ENCODE measurements at places on chromosomes 7 and 10.

DNA sequence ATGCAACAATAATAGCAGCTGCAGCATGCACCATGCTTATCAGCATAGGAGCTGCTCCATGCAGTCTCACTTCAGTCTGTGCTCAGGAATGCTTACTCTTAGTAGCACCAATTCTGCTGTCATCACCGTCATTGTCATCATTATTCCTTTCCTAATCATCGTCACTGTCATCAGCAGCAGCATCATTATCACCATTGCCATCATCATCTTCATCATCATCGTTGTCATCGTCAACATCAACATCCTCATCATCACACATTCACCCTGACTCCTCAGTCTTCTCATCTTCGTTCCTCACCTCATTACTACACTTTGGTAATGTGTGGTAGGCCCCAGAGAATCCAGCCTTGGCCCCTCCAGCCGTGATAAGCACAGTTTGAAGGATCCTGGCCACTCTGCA lies 545.0 kb downstream of the TNS3 start:
- no peak for DNase-seq

DNA sequence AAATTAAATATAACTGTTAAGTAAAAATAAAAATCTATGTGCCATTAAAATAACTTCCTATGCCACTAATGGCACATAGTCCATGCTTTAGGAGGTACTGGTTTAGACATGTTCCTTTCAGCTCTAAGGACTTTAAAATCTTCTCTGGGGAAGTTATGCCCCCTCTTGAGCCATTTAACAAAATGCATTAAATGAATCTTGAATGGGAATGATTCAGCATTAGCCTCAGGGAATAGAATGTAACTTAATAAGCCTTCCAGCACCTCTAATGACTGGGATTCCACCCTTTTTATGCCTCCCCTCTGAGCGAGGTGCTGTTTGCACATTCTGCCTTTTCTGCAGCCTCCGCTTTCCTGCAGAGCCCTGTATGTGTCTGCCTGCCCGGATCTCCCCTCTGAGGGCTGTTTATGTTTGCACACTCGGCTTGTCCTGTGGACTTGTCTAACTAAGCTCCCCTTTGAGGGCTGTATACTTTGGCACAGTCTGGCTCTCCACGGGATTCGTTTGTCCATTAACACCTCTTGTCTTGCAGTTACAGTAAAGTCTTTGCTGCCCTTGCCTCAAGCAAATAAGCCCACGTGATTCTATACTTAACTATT lies 108.4 kb upstream of the HPS1 start:
- no peak for DNase-seq

- DNase-seq = no peak
Measured at GRCh38 chr10:95941115-95941514, 33.3 kb downstream of the CC2D2B start.

DNA sequence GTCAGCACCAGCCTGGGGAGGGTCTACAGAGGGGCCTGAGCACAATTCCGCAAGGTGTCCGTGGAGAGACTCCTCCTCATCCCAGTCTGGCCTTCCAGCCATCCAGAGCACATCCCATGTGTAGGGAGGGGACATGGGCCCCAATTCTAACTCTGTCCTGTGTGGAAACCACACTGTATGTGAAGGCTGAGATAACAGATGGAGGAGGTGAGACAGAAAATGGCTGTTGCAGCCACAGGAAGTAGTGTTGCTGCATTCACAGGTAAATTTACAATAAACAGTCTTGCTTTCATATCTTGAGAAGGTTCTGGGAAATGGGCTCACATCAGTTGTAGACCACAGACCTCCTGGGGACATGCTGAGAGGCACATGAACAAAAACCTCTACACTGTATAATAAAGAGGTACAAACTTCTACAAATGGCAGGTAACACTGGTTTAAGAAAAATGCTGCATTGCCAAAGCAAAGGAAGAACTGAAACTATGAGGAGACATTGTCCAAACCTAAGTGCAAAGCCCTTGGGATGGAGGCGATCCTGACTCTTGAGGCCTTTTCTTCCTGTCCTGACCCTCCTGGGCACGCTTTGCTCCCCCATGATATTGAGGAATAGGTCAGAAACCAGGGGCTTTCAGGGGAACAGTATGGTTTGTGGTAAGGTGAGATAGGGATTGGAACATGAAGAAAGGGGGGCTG lies 21.6 kb upstream of the GIMAP2 start:
- DNase-seq = no peak

DNA sequence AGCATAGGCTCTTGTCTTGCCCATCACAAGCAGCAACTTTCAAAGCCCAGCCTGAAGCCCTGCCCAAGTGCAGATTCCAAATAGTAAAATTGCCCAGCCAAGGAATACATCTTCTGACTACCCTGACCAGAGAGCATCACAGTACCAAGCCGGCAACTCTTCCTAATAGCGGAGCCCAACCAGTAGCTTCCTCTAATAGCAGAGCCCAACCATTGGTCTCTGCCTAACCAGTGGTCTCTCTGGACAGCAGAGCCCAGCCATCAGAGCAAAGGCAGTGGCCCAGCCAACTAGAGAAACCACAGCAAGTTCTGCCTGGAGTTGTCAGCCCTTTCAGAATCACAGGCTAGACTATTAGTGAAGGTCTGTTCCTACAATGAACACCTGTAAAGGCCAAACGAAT lies 285.6 kb downstream of the HGF start:
- peak; percentile 64 for DNase-seq

DNA sequence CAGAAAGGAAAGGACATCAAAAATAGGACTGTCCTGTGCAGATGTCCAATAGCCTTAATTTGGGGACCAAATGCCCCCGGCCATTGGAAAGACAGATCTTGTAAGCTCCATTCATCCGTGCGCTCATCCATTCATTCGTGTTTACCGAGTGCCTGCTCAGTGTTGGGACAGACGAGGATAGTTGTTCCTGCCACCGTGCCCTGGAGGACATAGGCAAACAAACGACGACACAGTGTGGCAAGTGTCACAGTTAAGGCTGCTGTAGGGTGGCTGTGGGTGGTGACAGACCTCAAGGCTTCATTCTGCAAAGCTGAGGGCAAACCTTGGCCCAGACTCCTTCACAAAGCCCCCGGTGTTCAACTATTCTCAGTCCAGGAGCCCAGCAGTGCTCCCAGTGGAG lies 27.6 kb downstream of the MKI67 start:
- no peak for DNase-seq

DNA sequence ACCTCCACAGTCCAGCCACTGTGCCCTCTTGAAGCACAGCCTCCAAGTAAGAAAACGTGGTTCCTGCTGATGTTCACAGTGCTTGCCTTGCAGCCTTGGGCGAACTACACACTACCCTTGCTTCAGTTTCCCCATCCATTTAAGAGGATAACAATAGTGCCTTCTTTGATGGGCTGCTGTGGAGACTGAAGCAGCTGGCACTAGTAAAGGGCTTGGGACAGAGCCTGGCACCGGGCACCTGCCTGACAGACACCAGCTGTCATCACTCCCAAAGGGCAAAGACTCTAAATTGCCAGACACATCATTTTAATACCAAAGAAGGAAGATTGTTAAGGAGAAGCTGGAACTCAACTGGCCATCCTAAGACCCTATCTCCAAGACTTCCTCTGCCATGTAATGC lies 3.1 kb upstream of the C10orf90 start:
- no peak for DNase-seq

DNA sequence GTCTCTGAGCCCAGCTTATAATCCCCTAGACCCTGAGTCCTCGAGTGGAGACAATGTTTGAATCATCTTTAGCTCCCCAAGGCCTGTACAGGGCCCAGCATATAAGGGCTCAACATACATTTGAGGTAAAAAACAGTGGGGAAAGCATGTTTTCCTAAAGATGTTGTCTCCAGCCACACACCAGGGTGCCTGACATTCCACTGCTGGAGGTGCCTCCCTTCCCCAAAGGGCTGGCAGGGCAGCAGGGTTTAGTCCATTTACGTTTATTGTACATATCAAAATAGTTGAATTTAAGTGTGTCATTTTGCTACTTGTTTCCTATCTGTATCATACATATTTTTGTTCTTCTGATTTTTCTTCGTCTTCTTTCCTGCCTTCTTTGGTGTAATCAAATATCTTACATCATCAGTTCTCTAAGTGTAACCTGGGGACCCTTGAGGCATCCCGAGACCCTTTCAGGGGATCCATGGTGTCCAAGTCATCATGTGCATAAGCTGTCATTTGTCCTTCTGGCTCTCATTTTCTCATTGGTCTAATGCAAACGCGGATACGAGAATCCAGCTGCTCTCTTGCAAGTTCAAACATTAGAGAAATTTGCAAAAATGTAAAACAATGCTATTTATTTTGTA lies 101.6 kb downstream of the PDGFA start:
- peak; percentile 2 for DNase-seq

GRCh38 chr7:22564511-22565045 lies 64.6 kb upstream of the STEAP1B start:
- no peak for DNase-seq

DNA sequence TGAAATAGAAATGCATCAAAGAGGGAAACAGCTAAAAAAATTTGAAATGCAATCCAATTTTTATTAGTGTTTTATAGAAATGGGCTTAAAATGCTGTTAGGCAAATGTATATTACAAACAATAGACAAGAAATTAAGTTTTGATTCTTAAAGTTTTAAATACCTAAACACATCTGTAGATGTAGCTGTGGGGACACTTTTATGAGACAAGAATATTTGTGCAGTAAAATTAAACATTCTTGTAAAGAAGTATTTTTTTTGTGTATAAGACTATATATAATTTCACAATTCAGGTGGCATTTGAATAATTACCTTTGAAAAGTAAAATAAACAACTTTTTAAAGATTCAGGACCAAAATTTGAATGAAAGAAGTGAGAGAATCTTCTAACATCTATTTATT lies 1015.9 kb downstream of the REEP3 start:
- DNase-seq = no peak

DNA sequence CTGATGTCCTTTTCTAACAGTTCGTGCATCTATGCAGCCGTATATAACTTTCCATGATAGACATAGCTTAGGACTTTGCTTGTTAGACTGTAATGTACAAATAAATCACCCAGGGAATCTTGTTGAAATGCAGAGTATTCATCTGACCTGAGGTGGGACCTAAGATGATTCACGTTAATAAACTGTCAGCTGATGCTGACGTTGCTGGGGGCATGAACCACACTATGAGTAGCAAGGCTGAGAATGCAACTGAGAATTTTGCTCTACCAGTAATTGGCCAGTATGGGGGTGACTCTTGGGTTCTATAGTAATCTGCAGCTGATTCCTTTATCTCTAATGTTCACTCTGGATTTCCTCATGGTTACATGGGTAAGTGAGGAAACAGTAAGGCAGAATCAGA lies 130.1 kb upstream of the MALRD1 start:
- DNase-seq = no peak

DNA sequence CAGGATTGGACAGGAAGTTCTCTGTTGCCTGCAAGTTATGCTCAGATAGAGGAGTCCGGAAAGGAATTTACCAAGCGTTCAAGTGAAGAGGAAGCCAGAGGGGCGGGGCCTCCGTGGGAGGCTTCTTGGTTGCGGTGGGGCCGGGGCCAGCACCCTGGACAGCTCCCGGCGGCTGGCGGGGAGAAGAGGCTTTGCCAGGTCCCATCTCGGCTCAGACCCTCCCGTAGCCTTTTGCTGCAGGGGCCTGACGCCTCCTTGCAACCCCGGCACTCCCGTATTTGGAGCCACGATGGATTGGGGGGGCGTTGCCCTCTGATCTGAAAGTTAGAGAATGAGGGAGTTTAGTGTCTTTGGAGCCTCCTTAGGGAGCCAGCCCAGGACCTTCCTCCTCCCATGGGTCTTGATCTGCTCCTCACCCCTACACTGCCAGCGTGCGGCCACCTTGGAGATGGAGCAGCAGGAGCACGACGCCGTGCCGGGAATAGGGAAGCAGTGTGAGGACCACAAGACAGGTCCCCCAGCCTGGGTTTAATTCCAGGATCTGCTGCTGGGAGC lies 3.1 kb upstream of the SLC18A3 start:
- peak; percentile 92 for DNase-seq

GRCh38 chr7:5582532-5582935 lies 158.9 kb upstream of the TNRC18 start:
- no peak for DNase-seq

DNA sequence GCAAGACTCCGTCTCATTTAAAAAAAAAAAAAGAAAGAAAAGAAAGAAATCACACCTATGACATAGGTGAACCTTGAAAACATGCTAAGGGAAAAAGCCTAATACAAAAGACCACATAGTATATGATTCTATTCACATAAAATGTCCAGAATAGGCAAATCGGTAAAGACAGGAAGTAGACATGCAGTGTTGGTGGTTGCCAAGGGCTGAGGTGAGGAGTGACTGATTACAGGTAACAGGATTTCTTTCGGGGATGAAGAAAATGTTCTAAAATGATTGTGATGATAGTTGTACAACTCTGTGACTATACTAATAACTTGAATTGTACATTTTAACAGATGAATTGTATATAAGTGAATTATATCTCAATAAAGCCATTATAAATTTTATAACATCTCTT lies 3.3 kb downstream of the XPNPEP1 start:
- no peak for DNase-seq

GRCh38 chr7:43569424-43569823 lies 13.5 kb upstream of the STK17A start:
- DNase-seq = no peak

DNA sequence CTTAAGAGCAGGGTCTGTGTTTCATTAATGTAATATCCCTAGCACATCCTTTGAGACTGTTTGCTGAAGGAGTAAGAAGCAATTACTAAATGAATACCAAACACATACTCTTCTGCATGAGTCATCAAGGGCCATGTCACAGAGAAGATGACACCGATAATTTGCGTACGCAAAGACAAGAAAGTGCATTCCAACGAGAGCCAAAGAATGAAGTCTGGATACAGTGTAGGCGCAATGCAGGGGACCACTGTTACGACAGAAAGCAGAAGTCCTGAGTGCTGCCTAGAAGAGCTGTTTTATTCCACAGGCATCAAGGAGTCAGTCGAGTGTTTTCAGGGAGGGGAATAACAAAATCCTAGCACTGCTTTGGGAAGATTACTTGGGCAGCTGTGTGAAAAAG lies 62.7 kb downstream of the VPS41 start:
- DNase-seq = no peak

DNA sequence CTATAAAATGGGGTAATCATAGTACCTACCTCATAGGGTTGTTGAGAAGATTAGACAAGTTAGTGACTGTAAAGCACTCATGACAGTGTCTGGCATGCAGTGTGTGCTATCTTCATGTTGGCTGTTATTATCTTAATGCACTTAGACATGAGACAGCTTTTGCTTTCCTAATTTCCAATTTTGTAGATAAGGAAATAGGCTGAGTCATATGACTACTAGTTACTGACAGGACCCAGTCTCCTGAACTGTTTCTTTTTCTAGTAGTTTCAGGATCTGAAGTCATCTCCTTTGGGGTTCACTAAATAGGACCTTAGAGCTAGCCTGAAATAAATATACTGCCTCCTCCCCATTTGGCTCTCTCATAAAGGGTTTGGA lies 74.2 kb downstream of the SNX10 start:
- DNase-seq = no peak

- DNase-seq = no peak
Measured at GRCh38 chr10:119342335-119342734, 135.0 kb downstream of the GRK5 start.

DNA sequence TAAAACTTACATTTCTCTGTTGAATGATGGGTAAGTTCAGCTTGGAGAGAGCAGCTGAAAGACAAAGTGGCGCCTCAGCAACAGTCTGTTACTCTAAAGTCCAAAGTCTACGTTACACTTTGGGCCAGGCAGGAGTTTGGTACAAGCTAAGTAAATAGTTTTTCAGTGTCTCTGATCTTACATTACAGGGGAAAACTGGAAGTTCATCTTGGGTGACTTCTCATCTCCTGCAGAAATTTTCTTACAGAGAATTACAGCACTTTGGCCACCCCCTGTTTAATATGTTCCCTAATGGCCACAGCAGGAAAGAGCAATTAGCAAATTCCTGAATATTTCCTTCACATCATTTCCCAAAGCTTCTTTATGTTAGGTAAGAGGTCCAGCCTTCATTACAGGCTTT lies 67.1 kb downstream of the ABCC2 start:
- no peak for DNase-seq

All from iPS-NIHi11 (cell line).